ENCODE measurements at places on chromosomes 4 and X.

DNA sequence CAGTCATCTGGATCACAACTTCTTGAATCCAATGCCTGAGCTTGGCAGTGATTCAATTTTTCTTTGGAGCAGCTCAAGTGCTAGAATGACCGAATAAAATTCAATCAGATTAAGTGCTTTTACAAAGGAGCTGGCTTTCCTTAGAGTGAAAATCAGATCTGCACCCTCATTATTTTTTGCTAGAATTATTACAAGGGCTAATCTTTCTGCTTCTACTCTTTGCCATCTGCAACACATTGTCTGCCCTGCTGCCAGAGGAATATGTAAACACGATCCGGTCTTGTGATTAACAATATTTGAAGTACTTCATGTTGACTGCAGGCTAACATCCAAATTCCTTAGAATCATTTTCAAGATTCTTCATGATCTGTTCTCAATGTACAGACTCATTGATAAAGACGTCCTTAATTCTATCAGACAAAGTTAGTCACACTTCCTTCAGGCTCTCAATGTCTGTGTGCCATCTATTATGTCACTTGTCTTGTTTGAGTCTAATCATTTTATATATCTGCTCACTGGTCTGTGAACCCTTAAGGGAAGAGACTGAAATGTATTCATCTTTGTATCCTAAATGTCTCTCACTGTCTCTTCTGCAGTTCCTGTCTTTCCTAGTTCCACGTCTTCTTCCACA, 531.2 kb downstream of the GALNTL6 start:
- no peak for DNase-seq

- DNase-seq: no peak
These were observed 11.2 kb upstream of the MORF4L2 start for GRCh38 chrX:103697687-103698086.

DNA sequence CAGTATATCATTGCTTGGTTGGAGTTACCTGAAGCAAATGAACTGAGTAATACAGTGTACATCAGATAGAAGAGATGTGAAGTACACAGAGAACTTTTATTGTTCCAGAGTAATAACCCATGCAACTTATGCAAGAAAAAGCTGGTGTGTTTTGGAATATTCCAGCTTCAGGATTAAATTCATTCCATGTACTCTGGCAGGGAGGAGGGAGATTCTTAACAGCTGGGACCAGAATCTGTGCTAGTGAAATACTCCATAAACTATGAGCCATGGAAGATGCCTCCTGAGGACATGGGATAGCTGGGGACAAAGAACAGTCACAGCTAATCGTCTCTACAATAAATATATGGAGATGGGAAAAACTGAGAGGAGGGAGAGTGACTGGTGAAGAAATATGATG, 101.6 kb upstream of the OTUD4 start:
- DNase-seq: no peak

- DNase-seq: no peak
These were observed 52.4 kb upstream of the IL21 start for GRCh38 chr4:122673252-122673651.

GRCh38 chrX:19964017-19964710, 26.7 kb downstream of the BCLAF3 start:
- peak; percentile 25 for DNase-seq

- no peak for DNase-seq
These were observed 457.2 kb downstream of the GALNTL6 start for GRCh38 chr4:172270397-172270796.

DNA sequence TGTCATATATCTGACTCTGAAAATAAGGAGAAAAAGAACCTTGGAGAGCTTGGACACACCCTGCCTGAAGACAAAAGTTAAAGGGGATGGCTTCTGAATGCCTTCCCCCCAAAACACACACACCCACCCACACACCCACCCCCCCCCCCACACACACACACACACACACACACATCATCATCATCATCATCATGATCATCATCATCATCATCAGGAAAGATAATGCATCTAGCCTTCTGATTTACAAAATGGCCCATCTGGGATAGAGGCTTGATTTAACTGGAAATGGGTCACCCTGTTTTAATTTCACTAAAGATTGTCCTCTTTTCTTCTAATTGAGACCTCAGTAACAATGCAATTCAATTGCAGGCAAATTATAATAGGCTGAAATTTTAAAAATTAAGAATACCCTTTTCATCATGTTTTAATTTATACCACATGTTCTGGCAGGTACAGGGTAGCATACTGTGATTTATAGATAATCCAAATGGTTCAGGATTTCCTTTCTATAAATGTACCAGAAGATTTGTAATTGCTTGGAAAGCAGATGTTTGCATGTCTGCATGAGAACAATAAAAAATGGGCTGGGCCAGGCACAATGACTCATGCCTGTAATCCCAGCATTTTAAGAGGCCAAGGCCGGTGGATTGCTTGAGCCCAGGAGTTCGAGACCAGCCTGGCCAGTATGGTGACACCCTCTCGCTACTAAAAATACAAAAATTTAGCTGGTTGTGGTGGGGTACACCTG, 56.5 kb downstream of the TRIM2 start:
- DNase-seq: no peak

DNA sequence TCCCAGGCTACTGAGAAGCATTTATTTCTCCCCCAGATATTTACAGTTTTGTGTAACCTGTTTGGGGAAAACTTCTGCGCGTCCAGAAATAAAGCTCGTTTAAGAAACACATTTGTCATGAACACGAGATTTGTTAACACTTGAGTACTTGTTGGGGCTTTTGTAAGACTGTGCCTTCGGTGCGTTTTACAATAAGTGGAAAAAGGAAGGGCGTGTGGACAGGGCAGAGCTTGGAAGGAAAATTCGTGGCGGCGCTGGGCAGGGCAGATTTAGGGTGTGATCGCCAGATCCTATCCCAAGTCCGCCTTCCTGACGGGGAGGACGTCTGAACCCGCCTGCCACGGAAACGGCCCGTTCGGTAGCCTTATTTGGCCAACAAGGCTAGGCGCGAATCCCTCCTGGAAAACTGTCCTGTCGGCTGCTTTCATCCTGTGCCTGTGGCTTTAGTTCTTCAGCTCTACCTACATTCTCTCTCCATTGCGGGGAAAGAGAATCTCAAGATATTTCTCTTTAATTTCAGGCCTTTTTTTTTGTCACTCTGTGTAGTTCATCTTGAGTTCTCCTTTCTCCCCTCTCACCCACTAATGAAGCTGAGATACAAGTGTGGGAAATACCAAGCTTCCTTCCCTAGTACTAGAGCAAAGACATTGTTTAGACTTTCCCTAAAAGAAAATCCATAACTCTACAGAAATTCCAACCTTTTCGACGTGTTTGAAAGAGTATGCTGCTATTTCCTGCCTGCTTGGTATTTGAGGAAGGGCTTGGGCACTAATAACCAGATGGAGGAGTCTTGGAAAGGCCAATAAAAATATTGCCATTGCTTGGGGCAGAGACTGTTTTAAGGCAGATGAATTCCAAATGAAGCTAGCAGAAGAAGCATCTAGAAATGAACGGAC, 982 bp downstream of the PDLIM5 start:
- DNase-seq: no peak

- DNase-seq: no peak
These were observed 2.1 kb downstream of the NDNF start for GRCh38 chr4:121070274-121070673.

DNA sequence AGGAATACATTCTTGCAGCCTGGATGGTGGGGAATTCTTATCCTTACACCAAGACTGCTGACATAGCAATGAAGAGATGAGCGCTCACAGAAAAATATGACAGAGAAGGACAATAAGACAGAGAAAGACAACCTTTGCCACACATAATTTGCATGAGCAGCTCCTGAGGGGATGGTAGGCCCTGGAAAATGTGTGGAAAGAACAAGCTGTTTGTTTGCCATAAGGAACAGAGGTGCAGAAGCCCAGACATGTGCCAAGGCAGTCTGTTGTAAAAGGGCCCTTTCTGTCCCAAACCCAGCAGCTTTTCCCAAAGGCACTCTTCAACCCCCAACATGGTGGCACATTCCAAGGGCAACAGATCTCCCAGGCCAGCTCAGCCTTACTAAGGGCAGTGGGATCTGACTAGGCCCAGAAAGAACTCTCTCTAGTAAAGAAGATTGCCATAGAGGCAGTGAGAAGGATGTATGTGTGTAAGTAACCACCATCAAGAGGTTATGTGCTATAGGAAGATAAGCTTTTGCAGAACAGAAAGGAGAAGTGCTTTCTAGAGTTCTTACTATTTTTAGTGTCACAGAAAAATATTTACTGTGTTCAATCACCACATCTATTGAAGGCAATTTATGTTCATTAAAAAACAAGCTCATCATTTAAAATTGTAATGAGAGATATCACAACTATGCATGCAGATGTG, 287.0 kb upstream of the RASGEF1B start:
- DNase-seq: no peak

DNA sequence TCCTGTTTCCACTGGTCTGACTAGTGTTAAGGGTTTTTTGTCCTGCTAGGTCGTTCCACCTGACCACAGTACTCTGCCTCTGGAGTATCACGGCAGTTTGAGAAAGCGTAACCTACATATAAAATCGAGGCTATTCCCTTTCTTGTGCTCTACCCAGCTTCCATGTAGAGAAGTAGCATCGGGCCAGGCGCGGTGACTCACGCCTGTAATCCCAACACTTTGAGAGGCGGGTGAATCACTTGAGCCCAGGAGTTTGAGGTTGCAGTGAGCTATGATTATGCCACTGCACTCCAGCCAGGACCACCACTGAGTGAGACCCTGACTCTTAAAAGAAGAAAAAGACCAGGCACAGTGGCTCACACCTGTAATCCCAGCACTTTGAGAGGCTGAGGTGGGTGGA, 7.5 kb downstream of the PPEF1 start:
- no peak for DNase-seq

DNA sequence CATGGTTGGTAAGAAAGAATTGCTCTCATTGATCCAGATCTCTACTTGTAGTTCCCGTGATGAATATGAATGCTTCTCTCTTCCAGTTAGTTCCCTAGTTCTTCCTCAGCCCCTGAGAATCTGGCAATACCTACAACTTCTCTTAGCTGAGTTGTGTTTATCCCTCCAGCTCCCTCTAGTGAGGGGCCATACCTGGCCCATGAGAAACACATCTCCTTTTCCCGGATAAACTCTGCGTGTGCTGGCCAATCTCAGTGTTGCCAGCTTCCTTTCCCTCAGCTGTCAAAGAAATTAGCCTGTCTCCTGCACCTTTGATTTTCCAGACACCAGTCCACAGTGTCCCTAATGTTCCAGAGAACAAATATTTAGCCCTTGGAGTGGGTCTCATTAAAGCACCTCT, 5.7 kb downstream of the CBLL2 start:
- no peak for DNase-seq

DNA sequence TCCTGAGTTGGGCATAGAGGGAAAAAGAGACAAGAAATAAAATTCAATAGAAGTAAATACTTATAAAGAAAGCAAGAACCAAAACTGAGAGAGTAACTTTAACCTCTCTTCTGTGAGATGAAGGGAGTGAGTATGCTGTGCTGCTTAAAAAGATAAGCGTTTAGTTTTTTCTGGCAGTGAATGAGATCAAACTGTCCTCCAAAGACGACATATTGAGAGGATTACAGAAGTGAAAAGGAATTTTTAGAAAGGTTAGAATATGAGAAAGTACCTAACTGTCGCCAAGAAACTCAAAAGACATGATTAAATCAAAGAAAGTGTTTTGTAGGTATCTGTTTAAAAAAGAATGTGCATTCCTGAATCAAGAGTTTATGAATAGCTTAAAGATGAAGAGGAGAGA, 16.0 kb downstream of the GAB1 start:
- no peak for DNase-seq

- no peak for DNase-seq
These were observed 17.2 kb upstream of the SPCS3 start for GRCh38 chr4:176302283-176303275.

- DNase-seq: no peak
These were observed 118.5 kb downstream of the BTC start for GRCh38 chr4:74675673-74676279.

DNA sequence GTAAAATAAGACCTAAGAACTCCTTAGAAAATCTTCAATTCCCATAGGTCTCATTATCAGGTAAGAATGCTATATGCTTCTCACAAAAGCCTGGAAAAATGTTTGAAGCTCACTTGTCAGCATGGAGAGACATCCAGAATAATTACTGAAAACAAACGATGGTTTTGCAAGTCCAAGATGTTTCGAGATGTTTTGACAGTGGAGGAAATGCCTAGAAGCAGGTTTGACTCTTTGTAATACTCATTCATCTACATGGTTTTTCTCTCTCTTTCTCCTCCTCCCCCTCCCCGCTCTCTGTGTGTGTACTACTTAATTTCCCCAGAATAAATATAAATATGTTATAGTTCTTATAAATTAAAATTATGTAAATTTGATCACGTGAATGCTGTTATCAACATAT, 131.9 kb upstream of the NR3C2 start:
- no peak for DNase-seq

DNA sequence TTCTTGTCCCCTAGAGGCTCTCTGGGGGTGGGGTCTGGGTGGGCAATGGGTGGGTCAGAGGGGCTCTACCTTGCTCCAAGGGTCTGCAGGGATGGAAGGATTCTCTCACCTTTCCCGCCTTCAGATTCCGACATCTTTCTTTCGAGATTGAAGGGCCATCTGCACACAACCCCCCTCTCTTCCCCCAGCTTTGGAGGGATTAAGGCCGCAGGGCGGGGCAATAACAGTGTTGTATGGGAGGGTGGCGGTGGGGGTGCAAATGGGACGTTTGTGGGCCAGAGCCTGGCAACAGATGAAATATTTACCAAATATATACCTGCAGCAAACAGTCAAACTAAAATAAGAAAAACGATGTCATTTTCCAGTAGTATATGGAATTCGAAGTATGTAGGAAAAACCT, at the start of gene CACNA1F:
Gene CACNA1F (minus strand): TSS at position 165 of the 400 bp plus-strand sequence. CDS start 31 bp downstream, at position 134.
- no peak for DNase-seq

DNA sequence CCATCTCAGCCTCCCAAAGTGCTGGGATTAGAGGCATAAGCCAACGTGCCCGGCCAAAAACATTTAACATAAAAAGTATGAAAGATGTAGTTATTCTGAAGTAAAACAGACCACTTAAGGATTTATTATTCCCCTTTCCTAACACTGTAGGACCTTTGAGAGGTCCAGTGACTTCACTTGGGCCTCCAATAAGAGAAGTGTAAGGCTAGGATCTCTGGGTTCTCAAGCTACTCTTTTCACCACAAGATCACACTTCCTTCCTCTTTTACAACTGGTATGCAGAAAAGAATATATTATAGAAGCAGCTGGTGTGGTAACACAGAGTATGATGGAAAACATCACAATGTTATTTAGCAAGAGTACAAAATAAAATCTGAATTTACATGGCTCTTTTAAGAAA, 30.2 kb upstream of the CCNG2 start:
- no peak for DNase-seq

- no peak for DNase-seq
These were observed 62.9 kb downstream of the ELOVL6 start for GRCh38 chr4:110135523-110135922.

DNA sequence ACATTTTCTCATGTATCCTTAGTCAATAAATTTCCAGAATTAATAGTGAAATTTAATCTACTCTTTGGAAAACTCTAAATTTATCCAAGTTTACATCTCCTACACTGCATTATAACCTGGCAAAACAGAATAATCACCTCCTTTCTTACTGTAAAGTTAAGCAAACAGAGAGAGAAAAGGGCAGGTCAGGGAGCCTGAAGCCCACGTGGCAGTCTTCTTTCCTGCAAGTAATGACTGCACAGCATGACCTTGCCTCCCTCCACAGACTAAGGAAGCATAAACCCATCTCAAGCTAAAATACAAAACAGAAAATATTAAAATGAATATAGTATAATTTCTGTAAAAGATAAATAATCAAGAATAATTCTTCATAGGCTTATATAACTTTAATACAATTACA, 1153.0 kb downstream of the C4orf33 start:
- no peak for DNase-seq
